CD14-positive monocyte (primary cell): ENCODE measurements at places on chromosomes 7 and 10.

GRCh38 chr10:14153570-14154055 is 177.1 kb downstream of the FRMD4A start:
- no peak for DNase-seq

GRCh38 chr10:21681156-21681555 is 147.1 kb downstream of the MLLT10 start:
- DNase-seq = no peak

- no peak for DNase-seq
These were observed 1.1 kb upstream of the LBX1 start for GRCh38 chr10:101230183-101230917.

- DNase-seq = no peak
These were observed 37.8 kb downstream of the SP8 start for GRCh38 chr7:20748853-20749252.

DNA sequence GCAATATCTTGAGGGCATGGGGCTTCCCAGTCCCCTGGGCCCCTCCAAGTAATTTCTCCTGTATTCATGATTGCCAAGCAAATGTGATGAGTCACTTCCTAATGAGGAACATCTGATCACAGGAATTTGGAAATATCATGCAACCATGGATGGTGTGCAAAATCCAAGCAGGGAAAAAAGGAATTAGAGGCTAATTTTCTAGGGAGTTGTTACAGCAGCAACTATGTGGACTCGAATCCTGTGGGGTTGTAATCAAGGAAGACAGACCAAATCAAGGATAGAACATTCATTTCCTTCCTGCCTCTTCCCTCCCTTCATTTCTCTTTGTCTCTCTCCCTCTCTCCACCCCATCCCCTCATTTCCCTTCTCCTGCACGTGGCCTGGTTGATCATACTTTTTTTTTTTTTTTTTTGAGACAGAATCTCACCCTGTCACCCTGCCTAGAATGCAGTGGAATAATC is 23.9 kb upstream of the AGFG2 start:
- DNase-seq = no peak

DNA sequence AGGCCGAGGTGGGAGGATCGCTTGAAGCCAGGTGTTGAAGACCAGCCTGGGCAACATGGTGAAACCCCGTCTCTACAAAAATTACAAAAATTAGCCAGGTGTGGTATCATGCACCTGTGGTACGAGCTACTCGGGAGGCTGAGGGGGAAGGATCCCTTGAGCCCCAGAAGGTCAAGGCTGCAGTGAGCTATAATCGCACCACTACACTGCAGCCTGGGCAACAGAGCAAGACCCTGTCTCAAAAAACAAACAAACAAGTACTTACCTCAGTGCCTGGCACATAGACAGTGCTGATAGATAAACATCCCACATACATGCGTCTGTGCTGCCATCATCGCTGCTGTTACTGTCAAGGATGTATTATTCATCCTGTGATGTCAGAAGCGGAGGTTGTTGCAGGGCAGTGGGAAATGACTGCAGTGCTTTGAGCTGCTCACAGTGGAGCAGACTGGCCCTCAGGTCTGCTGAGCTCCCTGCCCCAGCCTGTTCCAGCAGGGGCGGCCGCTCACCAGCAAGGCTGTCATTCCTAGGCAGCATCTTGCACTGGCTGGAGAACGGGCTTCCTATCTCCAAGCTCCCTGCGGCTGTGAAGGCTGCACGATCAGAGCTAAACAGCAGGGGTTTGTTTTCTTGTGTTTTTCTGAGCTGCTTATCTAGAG is 18.6 kb downstream of the FOXK1 start:
- DNase-seq = no peak

- DNase-seq = no peak
These were observed 7.1 kb upstream of the FAM204A start for GRCh38 chr10:118349235-118349634.

DNA sequence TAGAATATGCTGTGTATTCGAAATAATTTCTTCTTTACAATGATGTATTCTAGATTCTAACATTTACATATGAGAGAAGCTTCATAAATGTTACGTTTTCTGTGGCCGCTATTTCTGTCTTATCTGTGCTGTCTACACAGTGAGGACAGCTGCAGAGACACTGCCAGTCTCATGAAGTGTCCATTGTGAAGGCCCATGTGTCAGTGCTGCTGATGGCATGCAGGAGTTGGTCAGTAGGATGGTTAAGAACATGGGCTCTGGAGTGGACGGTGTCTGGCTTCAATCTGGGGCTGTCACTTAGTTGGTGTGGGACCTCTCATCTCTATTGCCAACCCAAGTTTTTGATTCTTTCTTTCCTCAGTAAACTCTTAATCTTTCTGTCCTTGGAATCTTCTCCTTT is 137.3 kb downstream of the SDK1 start:
- no peak for DNase-seq

DNA sequence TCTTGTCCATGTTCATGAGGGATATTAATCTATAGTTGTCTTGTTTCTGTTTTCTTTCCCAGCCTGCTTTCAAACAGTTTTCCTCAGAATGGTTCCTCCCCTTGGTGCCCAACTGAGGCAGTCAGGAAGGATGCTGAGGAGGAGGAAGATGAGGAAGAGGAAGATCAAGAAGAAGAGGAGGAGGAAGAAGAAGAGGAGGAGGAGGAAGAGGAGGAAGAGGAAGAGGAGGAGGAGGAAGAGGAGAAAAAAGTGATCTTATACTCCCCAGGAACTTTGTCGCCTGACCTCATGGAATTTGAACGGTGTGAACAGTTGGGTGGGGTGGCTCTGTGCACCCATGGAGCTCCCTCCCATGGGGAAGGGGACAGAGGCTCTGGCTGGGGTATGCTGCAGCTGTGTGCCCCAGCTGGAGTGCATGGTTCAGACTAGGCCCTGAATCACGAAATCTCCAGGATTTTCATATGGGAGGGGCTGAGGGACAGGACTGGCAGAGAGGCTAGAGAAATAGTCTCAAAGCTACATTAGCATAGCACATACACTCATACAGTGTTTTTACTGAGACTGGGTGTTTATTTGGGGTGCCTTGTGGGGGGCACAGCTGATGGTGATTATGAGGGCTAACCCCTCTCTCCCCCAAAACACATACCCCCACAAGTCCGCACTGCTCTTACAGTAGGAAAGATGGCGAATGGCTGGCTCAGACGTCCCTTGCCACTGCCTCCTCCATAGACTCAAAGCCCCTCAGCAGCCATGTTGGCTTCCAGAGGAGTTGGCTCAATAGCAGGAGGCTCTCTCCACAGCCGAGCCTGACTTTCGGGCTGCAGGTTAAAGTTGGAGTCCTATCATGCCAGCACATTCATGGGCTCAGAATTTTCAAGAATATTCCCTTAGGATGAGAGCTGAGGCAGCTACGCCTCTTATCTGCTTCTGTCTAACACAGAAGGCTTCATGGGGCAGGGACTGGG is 11.9 kb downstream of the STRA8 start:
- DNase-seq = no peak

DNA sequence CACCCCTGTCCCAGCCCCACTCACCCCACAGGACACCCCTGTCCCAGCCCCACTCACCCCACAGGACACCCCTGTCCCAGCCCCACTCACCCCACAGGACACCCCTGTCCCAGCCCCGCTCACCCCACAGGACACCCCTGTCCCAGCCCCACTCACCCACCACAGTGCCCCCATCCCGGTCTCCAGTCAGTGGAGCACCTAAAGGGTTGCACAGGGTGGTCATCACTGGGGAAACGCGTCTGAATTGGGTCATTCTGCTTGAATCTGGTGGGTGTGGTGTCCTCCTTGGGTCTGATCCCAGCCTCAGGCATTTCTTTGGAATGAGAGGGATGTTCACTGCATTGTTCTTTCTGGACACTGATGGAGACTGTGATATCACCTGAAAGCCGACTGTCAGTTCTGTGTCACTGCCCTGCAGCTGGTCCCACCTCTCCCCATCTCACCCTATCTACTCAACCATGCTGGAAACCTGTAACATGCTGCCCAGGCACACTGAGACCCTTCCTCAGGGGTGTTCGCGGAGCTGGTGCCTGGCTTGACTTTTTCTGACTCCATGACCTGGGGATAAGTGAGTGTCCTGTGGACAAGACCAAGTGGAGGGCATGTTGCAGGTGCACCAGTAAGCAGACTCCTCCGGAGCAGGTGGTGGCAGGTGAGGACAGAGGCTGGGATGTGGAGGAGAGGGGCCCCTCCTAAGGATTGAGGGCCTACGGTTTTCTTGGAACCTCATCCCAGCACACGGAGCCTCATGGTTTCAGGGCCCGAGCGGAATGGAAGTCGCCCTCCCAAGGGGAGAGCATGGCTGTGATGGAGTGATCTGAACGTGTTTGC is 262.5 kb upstream of the PPP2R2D start:
- DNase-seq = no peak

- peak; percentile 9 for DNase-seq
These were observed 11.4 kb upstream of the PAX4 start for GRCh38 chr7:127629268-127629854.

GRCh38 chr7:156017431-156017830 is 205.2 kb upstream of the SHH start:
- DNase-seq = no peak

DNA sequence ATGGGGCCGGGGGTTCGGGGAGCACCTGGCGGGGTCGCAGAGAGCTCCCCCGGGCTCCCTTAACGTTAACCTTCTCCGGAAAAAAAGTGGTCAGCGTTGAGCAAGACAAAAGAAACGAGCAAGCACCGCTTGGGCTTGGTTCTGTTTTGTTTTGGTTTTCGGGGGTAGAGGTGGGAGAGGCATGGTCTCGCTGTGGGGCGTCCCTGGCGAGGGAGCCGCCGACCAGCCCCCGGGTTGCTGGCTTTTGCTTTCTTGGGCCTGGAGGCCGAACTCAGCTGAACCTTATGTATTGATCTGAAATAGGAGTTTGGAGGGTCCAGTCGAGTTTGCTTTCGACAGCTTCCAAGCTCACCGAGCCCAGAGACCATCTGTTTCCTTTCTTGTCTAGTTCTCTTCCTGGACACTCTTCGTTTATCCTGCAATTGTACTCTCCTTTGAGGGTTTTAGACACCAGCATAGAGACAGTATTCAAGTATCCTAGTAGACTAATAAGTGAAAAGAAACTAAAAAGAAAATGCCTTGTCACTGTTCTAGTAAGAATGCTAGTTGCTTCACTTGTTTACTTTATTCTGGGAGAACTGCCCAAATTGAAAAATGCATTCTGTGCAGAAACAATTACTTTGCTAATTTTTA is 980 bp downstream of the FHIP2A start:
- peak; percentile 12 for DNase-seq

DNA sequence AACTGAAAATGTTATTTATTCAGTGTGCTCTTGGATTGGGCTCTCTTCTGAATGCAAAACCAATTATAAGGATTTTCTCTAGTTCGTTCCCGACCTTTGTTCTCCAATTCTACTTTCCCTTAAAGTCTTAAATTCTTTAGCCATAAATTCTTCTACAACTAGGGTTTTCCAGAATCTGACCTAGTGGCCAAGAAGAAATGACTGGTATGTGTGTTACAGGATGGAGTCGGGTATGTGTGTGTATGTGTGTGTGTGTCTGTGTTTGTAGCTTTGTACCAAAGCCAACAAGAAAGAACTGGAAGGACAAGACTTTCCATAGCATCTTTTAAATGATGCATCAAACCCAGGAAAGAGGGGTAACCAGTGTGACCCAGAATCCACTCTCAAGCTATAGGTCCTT is 25.8 kb upstream of the LEP start:
- DNase-seq = no peak

DNA sequence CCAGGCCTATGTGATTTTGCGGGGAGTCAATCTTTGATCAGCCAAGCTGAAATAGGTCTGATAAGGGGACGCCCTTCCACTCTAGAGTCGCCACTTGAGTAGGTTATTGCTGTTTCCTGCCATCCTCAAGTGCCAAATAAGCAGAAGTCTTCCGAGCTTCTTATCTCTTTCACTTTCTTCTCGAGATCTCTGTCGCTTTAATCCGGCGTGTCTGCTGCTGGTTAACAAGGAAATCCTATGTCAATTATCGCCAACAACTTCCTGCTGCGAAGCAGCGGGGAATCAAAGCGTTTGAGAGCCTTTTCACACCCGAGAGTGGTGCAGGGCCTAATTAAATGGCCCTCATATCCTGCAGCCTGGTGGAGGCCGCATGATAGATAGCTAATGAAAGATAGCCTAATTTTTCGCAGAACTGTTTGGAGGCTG is 215.9 kb downstream of the RAB11FIP2 start:
- DNase-seq = no peak

DNA sequence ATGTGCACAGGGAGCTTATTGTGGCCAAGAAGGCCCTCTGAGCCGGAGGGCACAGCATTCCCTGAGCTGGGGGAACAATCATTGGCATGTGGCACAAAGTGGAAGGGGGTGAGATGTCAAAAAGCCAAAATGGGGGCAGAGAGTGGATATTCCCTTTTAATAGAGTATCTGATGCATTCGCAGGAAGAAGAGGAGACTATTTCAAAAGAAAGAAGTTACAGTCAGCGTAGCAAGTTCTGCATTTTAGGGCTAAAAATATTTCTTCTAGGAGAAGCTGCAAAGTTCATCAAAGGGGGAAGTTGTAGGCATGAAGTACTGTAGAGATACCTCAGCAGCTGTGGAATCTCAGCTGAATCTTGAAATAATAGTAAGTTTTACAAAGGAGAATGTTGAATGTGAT is 136.0 kb upstream of the WDR11 start:
- peak; percentile 74 for DNase-seq

- peak; percentile 28 for DNase-seq
These were observed 51.2 kb upstream of the GTF2I start for GRCh38 chr7:74606101-74606908.

DNA sequence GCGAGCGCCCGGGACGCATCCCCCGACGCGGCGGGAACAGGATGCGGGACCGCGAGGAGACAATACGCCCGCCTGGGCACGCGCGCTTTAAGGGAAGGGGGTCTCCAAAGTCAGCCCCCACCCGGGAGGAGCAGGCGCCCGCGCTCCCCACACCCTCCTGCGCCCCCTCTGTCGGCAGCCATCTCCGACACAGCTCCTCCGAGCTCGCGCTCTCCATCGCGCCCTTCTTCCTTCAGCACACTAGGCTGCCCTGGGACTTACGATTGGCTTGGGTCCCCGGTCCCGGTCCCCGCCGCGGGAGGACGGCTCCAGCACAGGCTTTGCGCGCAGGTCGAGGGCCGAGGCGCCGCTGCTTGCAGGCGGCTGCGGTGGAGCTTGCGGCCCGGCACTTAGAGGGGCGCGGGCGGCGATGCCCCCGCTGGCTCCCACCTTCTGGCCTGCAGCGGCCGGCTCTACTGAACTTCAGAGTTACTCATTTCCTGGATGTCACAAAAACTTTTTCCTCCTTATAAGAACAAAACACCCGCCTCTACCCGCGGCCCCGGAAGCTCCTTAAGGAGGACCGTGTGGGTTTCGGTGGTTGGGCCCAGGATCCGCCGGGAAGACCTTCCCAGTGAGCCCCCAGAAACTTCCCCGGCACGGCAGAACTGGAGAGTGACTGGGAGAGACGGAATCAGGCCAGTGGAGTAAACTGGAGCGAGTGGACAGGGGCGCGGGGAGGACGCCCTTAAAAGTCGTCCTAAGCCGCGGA is at the start of gene ITPRIP:
Gene ITPRIP, minus strand, starts transcription at position 481 of the 751 bp plus-strand sequence. CDS start 22,414 bp downstream, outside the sequence.
- DNase-seq = peak; percentile 68
